ENCODE measurements at places on chromosomes 12 and 14.

- peak; percentile 15 for DNase-seq
These were observed 1.1 kb downstream of the NELL2 start for GRCh38 chr12:44874981-44875416.

- DNase-seq: no peak
These were observed 23.9 kb downstream of the DUSP6 start for GRCh38 chr12:89328151-89329030.

DNA sequence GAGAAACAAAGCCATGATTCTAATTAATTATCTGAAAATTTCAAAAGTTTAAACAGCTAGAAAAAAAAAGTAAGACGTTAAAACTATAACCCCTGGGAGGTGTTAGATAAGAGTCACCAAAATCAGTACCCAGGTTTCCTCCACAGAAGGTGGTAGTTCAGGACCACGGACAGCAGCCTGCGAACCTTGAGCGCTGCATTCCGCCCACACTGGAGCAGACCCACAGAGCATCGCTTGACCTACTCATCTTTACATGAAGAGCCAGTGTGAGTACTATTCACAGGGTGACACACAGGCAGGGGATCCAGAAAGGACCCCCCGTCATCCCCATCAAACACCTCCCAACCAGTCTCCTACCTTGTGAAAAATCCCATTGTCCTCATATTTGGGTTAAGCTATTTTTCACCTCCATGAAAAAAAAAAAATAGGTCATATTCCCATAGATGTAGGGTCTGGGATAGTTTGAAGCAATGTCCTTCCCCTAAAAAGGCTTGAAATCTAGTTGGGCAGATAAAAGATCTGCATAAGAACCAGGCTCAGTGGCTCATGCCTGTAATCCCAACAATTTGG, 8.8 kb upstream of the CHGA start:
- DNase-seq: peak; percentile 52

DNA sequence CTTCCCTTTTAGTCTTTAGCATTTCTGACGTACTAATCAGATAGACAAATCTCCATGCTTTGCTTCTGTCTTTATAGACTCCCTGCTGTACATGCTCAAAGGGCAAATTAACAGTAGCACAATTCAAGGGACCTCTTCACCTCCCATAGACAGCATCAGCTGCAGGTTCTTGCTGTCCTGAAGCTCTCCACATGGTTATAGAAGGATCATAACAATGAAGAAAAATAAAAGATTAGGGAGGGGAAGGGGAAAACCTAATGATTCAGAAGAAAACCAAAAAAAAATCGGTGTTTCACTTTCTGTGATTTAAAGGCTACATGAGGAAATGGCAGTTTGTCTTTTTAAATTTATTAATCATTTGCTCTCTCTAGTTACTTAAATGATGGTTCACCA, 155.5 kb downstream of the PTCSC3 start:
- DNase-seq: no peak

DNA sequence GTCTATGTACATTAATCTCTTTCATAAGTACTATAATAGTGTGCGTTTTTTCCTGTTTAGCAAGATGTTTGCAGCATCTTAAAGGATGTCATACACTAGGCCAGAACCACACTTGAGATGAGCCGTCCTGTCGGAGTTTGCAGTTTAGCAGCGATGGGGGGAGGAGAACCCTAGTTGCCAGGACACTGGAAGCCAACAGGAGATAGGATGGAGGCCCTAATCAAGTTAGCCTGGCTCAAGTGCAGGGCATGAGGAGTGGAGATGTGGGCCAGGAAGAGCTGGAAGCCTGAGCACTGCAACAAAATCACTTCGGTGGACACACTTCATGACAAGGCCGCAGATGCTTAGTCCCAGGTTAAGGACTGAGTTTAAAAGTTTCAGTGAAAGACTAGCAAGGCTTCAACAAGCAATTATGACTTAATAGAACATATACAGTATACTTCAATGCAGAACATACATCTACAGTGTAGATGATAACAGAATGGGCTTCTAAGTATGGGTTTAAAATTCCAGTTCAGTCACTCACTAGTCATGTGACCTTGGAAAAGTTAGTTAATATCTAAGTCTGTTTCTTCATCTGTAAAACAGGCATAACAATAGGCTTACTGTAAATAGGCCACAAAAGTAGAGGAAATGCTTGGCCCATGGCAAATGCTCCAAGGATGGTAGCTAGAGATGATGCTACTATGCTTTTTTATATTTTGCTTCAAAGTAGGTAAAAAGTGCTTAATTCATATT, 77.1 kb downstream of the PTPN21 start:
- peak; percentile 46 for DNase-seq

DNA sequence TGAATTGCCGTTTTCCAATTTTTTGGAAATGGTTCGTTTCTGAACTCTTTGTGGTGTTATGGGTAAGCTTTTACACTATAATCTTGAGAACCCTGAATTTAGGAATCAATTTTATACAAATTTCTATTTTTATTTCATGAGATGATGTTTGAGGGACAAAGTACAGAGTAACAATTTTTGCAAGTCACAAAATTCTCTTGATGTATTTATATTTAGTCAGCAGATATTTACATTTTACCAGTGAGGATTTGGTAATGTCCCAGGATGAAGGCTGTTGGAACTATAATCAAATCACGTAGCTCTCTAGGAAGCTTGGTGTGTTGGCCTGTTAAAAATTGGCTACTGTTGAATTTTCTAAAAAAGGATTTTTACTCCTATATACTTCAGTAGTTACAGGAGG, 24.2 kb downstream of the GPATCH2L start:
- DNase-seq: no peak

GRCh38 chr12:22518060-22518719, 26.2 kb downstream of the C2CD5 start:
- DNase-seq: no peak

DNA sequence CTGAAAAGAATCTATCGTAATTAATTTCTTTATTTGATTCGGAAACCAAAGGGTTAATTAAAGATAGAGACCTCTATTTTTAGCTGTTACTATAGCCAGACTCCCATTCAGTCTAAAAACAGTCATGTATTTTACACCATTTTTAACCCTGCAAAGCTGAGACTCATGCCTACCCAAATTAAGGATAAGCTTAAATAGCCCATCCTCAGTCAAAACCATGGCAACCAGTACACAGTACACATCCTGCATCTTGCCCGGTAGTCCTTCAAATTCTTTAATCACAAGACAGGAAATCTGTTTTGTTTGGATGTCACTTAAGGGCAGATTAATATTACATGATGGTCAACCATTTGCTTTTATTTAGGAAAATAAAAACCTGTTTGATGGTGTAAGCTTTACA, 25.5 kb upstream of the KCNK10 start:
- DNase-seq: no peak

DNA sequence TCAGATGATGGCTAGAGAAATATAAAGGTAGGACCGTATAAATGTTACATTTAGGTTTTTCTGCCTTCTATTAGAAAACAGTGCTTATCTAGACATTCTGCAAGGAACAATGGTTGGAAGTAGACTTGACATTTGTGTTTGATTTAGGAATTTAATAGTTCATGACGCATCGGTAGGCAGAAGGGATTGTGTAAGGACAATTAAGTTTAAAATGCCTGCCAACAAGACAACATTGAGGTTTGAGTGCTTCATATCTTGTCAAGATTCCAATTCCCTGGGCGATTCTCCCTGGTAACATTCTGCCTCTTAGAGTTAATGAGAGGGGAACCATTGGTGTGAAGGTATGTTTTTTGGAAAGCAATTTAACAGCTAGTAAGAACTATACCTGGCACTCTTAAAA, 186.8 kb upstream of the RBM19 start:
- no peak for DNase-seq

GRCh38 chr12:122871851-122872780, 23.8 kb downstream of the VPS37B start:
- DNase-seq: peak; percentile 81

DNA sequence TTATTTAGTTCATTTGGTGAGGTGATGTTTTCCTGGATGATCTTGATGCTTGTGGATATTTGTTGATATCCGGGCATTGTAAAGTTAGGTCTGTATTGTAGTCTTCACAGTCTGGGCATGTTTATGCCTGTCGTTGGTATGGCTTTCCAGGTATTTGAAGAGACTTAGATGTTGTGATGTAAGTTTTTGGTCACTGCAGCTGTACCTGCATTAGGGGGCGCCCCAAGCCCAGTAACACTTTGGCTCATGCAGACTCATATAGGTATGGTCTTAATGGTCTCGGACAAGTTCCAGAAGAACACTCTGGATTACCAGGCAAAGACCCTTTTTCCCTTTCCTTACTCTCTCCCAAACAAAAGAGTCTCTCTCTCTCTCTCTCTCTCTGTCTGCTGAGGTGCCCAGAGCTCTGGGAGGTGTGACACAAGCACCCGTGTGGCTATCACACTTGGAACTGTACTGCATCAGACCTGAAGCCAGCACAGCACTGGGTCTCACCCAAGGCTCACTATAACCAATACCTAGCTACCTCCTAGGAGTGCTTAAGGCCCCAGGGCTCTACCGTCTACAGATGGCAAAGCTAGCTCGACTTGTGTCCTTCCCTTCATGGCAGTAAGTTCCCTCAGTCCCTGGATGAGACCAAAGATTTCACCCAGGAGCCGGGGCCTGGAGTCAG, 425.8 kb upstream of the ATXN7L3B start:
- no peak for DNase-seq

DNA sequence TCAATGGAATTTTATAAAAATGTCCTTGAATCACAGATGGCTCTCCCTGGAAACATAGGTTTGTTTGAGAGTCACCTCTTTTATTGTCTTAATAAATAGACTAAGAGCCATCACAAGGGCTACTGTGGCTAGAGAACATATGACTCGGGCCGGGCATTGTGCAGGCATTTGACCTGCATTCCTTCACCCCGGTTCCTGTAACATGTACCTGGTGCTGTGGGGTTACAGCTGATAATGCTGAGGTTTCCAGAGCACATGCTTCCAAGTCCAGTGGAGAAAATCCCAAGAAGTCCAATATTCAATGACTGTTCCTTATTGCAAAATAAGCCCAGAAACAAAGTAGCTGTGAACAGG, 1.0 kb upstream of the ACACB start:
- DNase-seq: no peak

GRCh38 chr12:122085591-122085990, 7.0 kb downstream of the MLXIP start:
- no peak for DNase-seq

- DNase-seq: no peak
These were observed 27.3 kb downstream of the SERPINA1 start for GRCh38 chr14:94360945-94361565.

GRCh38 chr12:57470286-57470969, 9.2 kb downstream of the ARHGAP9 start:
- DNase-seq: no peak

GRCh38 chr14:42353315-42353714, 746.6 kb downstream of the LRFN5 start:
- DNase-seq: no peak

DNA sequence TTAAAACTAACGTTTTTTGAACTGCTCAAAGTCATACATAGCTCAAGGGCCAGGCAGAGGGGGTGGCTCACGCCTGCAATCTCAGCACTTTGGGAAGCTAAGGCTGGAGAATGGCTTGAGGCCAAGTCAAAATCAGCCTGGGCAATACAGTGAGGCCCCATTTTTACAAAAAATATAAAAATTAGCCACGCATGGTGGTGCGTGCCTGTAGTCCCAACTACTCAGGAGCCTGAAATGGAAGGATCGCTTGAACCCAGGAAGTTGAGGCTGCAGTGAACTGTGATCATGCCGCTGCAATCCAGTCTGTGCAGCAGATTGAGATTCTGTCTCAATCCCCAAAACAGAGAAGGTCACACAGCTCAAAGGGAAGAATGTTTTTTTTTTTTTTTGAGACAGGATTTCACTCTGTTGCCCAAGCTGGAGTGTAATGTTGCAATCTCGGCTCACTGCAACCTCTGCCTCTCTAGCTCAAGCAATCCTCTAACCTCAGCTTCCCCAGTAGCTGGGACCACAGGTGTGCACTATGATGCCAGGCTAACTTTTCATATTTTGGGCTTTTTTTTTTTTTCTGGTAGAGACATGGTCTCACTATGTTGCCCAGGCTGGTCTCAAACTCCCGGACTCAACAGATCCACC, 2.9 kb downstream of the RBM23 start:
- DNase-seq: no peak

DNA sequence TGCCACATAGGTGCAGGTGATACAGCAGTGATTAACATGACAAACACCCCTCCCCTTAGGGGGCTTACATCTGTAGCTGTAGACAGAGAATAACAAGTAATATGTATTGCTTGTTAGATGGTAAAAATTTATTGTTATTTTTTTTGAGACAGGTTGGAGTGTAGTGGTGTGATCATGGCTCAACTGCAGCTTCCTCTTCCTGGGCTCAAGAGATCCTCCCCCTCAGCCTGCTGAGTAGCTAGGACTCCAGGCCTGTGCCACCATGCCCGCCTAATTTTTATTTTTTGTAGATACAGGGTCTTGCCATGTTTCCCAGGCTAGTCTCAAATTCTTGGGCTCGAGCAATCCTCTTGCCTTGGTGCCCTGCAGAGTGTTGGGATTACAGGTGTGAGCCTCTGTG, 19.8 kb downstream of the DIP2B start:
- DNase-seq: no peak

GRCh38 chr12:97752129-97752528, 289.5 kb downstream of the RMST start:
- DNase-seq: no peak

- no peak for DNase-seq
These were observed 13.2 kb downstream of the AQP6 start for GRCh38 chr12:49985981-49986380.

DNA sequence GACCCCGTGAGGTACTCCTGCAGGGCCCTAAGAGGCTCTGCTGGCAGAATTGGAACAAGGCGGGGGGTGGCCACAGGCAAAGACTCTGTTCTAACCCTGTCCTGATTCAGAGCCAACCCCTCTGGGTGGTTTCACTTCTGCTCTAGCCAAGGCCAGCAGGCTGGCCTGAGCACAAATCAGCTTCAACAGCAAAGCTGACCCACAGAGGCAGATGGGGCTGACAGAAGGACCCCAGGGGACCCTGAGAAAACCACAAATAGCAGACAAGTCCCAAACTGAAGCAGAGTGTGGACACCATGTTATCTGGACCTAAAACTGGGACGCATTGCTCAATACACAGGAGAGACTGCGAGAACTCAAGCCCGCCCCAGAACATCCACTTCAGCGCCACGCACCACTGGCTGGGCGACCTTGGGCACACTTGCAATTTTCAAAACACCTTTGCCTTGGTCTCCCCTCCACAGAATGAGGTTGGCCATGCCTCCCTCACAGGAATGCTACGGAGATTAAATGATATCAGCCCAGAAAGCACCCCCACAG, 76.4 kb upstream of the DICER1 start:
- DNase-seq: no peak

- no peak for DNase-seq
These were observed 282.9 kb upstream of the FLRT2 start for GRCh38 chr14:85247071-85247470.

Data from AG08396 (cell line).